ENCODE measurements at places on chromosomes 2 and 18. TPM values are rescaled to one million over a fixed set of nuclear protein-coding genes. Genes with fewer than 3 reads are reported as not detected.

DNA sequence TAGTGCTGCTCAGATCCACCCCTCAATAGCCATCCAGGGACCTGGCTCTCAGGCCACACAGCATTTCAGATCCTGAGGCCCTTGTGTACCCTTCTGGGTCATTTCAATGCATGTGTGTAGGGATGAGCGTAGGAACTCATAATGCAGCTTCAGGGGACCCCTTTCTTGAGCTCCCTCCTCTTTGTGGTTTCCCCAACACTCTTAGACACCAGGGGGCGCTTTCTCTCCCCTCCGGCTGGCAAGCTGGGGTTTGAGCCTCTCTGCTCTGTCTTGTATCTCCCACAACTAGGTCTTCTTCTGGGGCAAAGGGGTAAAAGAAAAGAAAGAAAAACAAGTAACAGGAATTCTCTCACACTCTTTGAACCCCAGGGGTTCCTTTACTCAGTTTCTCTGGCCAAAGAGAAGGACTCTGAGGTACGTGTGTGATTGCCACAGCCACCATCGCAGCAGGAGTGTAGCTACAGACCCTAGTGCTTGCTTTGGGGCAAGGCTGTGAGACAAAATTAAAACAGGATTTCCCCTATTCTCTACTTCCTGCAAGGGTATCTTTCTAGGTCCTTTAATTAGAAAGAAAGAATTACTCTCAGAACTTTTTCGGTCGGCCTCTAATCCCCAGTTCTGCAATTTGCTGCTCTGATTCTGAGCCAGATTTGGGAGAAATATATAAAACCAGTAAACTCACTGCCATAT, 38.0 kb downstream of the CABYR start:
- no peak overlapping the region for H3K4me3 ChIP-seq
- H3K27me3 ChIP-seq = no peaks in the 10 kb centered on the region
- H3K36me3 ChIP-seq = no peaks in the 10 kb centered on the region
- peak; percentile 52 for DNase-seq
- no peak overlapping the region for H3K27ac ChIP-seq

GRCh38 chr2:69505710-69506109, 68.5 kb upstream of the NFU1 start:
- H3K27ac ChIP-seq = no peak overlapping the region
- H3K4me3 ChIP-seq = no peak overlapping the region
- no peaks in the 10 kb centered on the region for H3K27me3 ChIP-seq
- H3K36me3 ChIP-seq = no peaks in the 10 kb centered on the region
- H3K4me1 ChIP-seq = peaks cover 3% of the 10 kb centered on the region

- H3K36me3 ChIP-seq = no peaks in the 10 kb centered on the region
- H3K27me3 ChIP-seq = no peaks in the 10 kb centered on the region
- H3K27ac ChIP-seq = no peak within 1 kb of the TSS
- DNase-seq = peak; percentile 16
Measured at GRCh38 chr2:70767699-70768589, at the start of gene ADD2. Gene ADD2, minus strand, starts transcription at chr2:70768200. Its CDS starts 61,792 bp downstream, at chr2:70706408.

The NOL4 gene
- polyA plus RNA-seq = not detected

- DNase-seq = no peak
- H3K4me3 ChIP-seq = no peak overlapping the region
- no peaks in the 10 kb centered on the region for H3K4me1 ChIP-seq
Measured at GRCh38 chr18:40006634-40007033, 1948.4 kb upstream of the PIK3C3 start.

GRCh38 chr2:231038483-231039293, 1.4 kb downstream of the C2orf72 start:
- no peak overlapping the region for H3K4me3 ChIP-seq
- H3K4me1 ChIP-seq = no peaks in the 10 kb centered on the region
- no peaks in the 10 kb centered on the region for H3K36me3 ChIP-seq
- H3K27me3 ChIP-seq = no peaks in the 10 kb centered on the region
- H3K27ac ChIP-seq = no peak overlapping the region

GRCh38 chr2:151056870-151057269, 204.8 kb downstream of the RBM43 start:
- H3K36me3 ChIP-seq = no peaks in the 10 kb centered on the region
- no peaks in the 10 kb centered on the region for H3K27me3 ChIP-seq
- no peaks in the 10 kb centered on the region for H3K4me1 ChIP-seq
- no peak for DNase-seq
- H3K4me3 ChIP-seq = no peak overlapping the region

DNA sequence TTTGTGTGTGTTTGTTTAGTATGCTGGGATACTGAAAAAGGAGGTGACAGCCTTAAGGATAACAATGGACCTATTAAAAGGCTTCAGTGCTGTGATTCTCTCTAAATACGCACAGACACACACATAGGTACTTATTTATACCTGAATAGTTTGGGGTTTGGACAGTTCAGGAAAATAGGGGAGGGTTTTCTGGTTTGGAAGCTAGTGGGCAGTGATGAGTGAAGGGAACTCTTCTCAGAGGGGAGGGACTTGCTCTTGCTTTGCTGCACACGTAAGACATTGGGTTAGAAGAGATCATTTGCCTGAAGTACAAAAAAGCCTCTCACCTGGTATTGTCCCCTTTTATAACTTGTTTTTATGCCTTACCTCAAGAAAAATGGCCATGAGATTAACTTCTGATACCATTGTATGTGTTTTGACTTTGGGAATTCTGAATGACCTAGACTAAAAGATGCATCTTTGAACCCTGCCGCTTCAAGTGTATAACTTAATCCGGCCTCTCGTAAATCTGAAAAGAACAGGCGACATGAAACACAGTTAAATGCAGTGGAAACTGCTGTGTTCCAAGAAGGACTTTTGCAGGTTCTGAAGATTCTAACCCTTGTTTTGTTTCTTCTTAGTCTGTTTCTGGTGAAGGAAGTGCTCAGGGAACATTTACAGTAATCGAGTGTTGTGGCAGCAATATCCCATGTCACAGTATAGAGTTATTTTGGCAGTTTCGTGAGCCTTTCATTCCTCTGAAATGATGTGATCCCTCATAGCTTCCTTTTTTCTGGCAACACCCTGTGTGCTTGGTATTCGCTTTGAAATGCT, 2.5 kb downstream of the CRIM1 start:
- no peak for DNase-seq
- H3K27me3 ChIP-seq = no peaks in the 10 kb centered on the region
- no peaks in the 10 kb centered on the region for H3K36me3 ChIP-seq
- H3K4me1 ChIP-seq = peaks cover 16% of the 10 kb centered on the region
- H3K4me3 ChIP-seq = peak overlapping the region; percentile 68

The CHAC2 gene
- 0.39 TPM for polyA plus RNA-seq

- no peaks in the 10 kb centered on the region for H3K27me3 ChIP-seq
- no peak overlapping the region for H3K4me3 ChIP-seq
- no peaks in the 10 kb centered on the region for H3K36me3 ChIP-seq
- no peaks in the 10 kb centered on the region for H3K4me1 ChIP-seq
Measured at GRCh38 chr2:181674461-181674860, 5.9 kb downstream of the NEUROD1 start.

DNA sequence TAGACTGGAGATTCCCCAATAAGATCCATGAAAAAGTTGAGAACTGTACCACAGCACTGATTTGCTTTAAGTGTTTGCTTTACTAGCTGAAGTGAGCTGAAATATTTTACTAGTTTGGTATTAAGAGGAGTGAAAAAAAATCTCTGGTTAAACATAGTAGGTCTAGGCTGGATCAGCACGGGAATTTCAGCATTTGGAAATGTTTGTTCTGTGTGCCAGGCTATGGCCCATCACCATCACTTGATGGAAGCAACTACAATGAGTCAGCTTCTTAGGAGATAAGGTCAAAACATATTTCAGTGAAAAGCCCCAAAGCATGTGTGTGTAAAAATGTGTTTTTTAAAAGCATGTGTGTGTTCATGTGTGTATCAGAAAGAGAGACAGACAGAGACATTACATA, 131.4 kb upstream of the DNMT3A start:
- H3K36me3 ChIP-seq = no peaks in the 10 kb centered on the region
- no peaks in the 10 kb centered on the region for H3K4me1 ChIP-seq
- no peak for DNase-seq
- H3K4me3 ChIP-seq = no peak overlapping the region

DNA sequence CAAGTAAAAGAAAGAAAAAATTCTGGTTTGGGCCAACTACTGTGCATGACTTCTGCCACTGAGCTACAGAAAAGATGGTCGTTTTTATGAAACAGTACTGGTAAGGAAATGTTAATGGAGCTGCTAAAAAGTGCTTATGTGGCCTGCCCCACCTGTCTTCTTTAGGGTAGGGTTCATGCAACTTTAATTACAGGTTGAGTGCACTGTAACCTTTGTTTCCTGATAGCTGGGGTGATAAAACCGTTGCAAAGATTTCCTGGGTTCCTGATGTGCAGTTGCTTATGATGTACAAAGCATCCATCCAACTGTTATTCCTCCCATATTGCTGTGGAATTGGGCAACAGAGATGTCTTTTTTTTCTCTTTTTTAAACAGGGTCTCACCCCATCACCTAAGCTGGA, 34.3 kb upstream of the PUM2 start:
- H3K27ac ChIP-seq = no peak overlapping the region
- peaks cover 2% of the 10 kb centered on the region for H3K4me1 ChIP-seq
- no peaks in the 10 kb centered on the region for H3K27me3 ChIP-seq
- no peak for DNase-seq

GRCh38 chr18:79518683-79519128, 123.0 kb downstream of the NFATC1 start:
- no peak overlapping the region for H3K4me3 ChIP-seq
- H3K27me3 ChIP-seq = no peaks in the 10 kb centered on the region
- no peaks in the 10 kb centered on the region for H3K36me3 ChIP-seq
- peak; percentile 6 for DNase-seq

DNA sequence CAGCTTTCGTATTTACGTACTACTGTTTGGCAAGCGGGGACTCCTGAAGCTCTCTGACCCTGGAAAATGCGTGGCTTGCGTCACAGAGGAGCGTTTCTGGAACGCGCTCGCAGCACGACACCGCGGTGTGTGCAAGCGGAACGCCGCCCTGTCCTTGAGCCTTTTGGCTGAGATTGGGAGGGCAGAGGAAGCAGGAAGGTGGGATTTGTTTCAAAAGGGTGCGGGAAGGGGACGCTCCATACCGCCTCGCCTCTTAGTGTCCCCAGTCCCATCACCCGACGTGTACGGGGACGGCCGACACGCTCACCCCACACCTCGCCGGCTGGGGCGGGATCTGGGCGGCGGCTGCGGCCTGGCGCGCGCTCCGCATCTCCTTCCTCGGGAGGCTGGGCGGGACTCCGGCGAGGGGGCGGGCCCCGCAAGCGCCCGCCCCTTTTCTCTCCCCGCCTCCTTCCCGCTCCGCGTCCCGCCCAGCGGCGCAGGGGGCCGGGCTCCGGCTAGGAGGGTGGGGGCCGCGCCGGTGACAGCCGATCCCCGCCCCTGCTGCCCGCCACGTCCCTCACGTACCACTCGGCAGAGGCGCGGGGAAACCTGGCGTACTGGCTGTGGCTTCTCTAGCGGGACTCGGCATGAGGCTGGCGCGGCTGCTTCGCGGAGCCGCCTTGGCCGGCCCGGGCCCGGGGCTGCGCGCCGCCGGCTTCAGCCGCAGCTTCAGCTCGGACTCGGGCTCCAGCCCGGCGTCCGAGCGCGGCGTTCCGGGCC, at the start of gene PDK1:
Gene PDK1 (plus strand): TSS at position 569 of the 762 bp plus-strand sequence. CDS start 61 bp downstream, at position 630.
- H3K4me1 ChIP-seq = peaks cover 5% of the 10 kb centered on the region
- peak; percentile 91 for DNase-seq
- H3K27me3 ChIP-seq = no peaks in the 10 kb centered on the region
- no peaks in the 10 kb centered on the region for H3K36me3 ChIP-seq
- H3K27ac ChIP-seq = peak within 1 kb of the TSS; percentile 74

The CRYGD gene
- 7.0 TPM for polyA plus RNA-seq

GRCh38 chr2:2061091-2061696, 269.9 kb downstream of the MYT1L start:
- H3K4me3 ChIP-seq = no peak overlapping the region
- no peak for DNase-seq
- no peaks in the 10 kb centered on the region for H3K4me1 ChIP-seq
- no peaks in the 10 kb centered on the region for H3K27me3 ChIP-seq
- H3K36me3 ChIP-seq = no peaks in the 10 kb centered on the region

The GALNT13 gene
- 0.70 TPM for polyA plus RNA-seq

DNA sequence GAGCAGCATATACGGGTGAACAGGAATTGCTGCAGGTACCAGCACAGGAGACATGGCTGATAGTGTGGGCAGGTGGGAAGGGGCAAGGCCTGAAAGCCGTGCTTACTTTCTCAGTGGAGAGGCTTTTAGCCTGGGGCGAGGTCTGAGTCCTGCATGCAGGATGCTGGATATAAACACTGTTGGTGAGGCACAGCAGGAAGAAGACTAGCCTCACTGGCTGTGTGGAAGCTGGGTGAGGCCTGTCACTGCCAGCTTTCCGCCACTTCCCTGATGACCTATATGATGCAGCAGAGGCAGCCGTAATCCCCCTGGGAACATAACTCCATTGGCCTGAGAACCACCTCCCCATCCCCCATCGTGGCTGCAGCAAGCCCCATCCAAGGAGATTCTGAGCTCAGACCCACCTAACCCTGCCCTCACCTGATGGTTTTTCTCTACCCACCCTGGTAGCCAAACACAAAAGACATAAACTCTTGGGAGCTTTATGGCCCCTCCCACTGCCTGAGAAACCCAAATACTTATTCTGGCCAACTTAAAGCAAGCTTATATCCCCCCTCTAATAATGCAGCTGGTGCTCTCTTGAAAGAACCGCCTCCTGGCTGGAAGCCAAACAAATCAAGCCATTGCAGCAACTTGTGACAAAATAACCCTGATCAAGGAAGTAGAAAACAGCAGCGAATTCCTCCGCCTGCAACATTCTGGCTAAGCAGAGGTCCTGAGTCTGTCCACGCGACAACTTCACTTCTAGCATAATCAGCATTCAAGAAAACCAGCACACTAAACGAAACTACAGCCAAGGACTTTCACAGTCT, 54.6 kb upstream of the DSC1 start:
- no peak overlapping the region for H3K4me3 ChIP-seq
- H3K36me3 ChIP-seq = no peaks in the 10 kb centered on the region
- no peaks in the 10 kb centered on the region for H3K27me3 ChIP-seq
- H3K27ac ChIP-seq = no peak overlapping the region
- H3K4me1 ChIP-seq = no peaks in the 10 kb centered on the region

The C2orf81 gene
- 0.85 TPM for polyA plus RNA-seq

- no peaks in the 10 kb centered on the region for H3K36me3 ChIP-seq
- H3K4me3 ChIP-seq = no peak overlapping the region
Measured at GRCh38 chr2:18630541-18630940, 41.2 kb upstream of the NT5C1B start.

Data from ovary (tissue), 10 donors.